ENCODE measurements at places on chromosomes 11 and 22.

GRCh38 chr11:68367252-68367651 is 54.9 kb downstream of the LRP5 start:
- DNase-seq = no peak

- no peak for DNase-seq
Observed at GRCh38 chr11:57375490-57375889, 5.5 kb downstream of the PRG3 start.

DNA sequence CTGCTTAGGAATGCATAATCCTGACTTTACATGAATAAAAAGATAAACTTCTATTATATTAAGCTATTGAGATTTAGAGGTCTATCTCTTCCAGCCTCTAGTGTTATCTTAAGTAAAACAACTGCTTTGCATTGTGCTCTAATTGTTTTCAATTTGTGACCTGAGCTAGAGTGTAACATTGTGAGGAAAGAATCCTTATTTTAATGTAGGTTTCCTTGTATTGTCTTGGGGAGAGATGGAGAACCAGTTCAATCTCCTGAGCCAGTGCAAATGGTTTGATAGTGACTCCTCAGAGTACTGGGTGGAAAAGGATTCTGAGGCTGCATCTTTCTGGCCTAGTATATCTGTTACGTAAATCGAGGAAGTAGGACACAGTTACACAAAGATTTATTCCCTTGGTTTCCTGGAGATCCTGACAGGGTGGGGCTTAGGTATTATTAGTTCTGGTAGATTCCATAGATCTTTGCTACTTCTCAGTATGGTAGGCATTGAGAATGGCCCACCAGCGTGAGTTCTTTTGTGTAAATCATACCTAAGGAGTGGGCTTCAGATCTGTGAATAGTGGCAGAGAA is 683.5 kb upstream of the CCDC179 start:
- DNase-seq = no peak

DNA sequence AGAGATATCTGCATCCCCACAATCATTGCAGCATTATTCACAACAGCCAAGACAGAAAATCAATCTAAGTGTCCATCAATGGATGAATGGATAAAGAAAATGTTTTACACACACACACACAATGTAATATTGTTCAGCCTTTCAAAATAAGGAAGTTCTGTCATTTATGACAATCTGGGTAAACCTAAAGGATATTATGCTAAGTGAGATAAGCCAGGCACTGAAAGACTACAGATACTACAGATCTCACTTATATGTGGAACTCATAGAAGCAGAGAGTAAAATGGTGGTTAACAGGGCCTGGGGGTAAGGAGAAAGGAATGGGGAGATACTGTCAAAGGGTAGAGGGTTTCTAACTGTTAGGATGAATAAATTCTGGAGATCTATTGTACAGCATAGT is 36.0 kb upstream of the EED start:
- DNase-seq = no peak

- no peak for DNase-seq
Observed at GRCh38 chr11:98056945-98057344, 963.8 kb upstream of the CNTN5 start.

GRCh38 chr11:72924568-72925190 is 110.5 kb downstream of the ATG16L2 start:
- no peak for DNase-seq

GRCh38 chr22:42444077-42444904 is 12.1 kb upstream of the NFAM1 start:
- no peak for DNase-seq

- DNase-seq = no peak
Observed at GRCh38 chr22:47837703-47838102, 1075.3 kb downstream of the TBC1D22A start.

GRCh38 chr11:34397120-34397519 is 39.3 kb upstream of the ABTB2 start:
- no peak for DNase-seq

DNA sequence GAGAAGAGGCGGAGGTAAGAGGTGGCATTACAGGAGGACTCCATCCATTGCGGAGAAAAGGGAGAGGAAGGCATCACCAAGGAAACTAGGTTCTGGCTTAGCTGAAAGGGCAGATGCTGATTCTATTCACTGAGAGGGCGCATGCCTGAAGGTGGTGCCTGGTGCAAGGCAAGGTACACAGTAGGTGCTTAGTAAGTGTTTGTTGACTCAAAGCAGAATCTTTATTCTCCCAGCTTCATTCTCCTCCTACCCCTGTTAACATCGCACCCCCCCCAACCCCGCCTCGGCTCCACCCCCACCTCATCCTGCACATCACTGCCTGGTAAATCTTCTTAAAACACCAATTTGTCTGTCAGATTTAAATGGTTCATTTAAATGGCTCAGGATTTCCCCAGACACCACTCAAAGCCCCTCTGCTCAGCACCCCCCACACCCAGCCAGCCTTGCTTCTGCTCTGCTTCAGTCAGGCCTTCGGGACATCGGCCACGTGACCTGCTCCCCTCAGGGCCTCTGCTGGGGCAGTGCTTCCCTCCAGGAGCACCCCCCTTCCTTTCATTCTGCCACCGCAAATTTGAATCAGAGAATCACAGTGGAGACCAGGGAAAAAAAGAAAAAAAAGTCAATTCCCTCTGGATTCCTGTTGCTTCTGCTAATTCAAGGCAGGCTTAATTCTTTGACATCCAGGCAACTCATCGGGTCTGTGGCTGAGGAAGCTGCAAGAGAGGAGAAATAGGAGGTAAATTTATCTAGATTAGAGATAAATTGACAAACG is 17.8 kb upstream of the RCN1 start:
- no peak for DNase-seq

- no peak for DNase-seq
Observed at GRCh38 chr22:19523240-19524169, 705 bp downstream of the CLDN5 start.

- no peak for DNase-seq
Observed at GRCh38 chr11:73538381-73538872, 59.5 kb downstream of the FAM168A start.

DNA sequence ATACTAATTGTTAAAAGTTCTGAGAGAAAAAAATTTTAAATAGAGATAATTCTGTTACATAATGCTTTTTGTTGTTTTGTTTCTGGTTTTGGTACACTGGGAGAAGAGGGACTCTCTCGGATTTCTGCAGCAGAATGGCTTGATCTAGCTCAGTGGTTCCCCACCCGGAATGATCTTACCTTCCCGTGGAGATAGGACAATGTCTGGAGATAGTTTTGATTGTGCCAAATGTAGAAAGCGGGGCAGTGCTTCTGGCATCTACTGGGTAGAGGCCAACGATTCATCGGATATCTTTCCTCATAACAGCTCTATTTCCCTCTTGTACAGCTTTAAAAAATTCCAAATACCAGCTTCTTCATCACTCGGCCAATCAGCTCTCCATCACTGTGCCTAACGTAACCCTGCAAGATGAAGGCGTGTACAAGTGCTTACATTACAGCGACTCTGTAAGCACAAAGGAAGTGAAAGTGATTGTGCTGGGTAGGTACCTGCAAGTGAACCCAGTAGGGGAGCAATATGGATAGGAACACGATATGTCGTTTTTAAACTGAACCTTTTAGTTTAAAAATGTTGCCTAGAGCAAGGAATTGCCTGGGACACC is 13.2 kb downstream of the CRTAM start:
- no peak for DNase-seq

DNA sequence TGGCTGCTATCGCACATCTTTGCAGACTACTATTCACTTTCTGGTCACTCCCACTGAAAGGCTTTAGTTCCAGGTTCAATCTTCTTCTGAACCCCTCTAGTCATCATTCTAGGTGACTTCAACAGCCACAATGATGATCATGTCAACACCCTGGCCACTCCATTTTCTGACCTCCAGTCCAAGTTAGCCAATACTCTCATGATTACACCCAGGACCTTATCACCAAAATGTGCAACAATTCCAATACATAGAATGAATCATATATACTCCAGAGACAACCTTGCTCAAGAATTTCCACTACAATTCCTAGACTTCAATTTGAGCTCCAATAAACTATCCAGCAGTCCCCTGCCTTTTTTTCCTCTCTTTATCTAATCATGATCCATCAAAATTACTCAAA is 70.7 kb downstream of the PAK1 start:
- no peak for DNase-seq

Measured in NK-92 treated with Interleukin-12 subunit alpha and Interleukin-12 subunit beta, amount 100 ng/mL, for 24 hours (cell line).